ENCODE measurements at places on chromosomes 3 and 15.

DNA sequence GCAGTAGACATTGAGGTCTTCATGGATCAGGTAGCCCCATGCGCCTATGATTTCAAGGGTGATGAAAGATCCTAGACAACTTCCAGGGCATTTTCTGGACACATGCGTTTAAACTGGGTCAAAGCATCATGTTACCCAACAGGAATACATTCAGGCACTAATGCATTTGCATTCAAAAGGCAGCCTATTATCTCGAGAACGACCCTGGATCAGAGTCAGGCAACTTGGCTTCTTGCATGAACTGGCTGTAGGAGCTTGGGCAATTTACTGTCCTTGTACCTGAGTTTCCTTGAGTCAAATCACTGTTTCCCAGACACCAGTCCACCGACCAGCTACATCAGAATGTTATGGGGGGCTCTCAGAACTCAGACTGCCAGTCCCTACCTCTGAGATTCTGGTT, 51.5 kb upstream of the CHST2 start:
- no peak for DNase-seq

DNA sequence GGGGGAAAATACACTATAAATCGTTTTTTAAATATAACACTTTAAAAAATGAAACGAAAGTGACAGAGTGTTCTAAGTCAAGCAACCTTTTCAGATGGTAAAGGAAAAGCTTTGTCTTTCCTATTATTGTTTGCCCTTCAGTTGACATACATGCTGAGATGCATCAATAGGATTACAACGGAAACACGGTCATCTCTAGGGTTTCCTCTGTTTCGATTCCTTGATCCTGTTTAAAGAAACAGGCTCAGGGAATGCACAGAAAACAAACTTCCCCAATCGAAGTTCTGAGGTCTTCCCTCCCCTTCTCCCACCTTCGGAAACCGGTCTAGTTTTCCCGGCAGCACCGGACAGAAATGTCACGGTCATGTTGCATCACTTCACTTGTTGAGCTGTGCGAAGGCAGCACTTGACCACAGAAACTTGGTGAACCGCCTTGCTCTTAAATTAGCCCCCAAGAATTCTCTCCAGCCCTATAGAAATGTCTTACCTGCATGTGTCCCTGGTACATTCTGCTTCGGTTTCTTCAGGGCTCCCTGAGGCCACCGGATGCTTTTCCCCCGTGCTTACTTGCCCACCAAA, 556 bp downstream of the PEX5L start:
- no peak for DNase-seq

GRCh38 chr3:45320986-45321385, 67.4 kb upstream of the LARS2 start:
- DNase-seq: no peak

GRCh38 chr3:163438760-163439159, 1639.5 kb downstream of the SI start:
- DNase-seq: no peak

- DNase-seq: no peak
These were observed 270.2 kb downstream of the ROBO1 start for GRCh38 chr3:79497447-79498111.

GRCh38 chr3:153285194-153285641, 123.2 kb downstream of the RAP2B start:
- no peak for DNase-seq

- no peak for DNase-seq
These were observed 30.7 kb upstream of the MYLK start for GRCh38 chr3:123914829-123915228.

DNA sequence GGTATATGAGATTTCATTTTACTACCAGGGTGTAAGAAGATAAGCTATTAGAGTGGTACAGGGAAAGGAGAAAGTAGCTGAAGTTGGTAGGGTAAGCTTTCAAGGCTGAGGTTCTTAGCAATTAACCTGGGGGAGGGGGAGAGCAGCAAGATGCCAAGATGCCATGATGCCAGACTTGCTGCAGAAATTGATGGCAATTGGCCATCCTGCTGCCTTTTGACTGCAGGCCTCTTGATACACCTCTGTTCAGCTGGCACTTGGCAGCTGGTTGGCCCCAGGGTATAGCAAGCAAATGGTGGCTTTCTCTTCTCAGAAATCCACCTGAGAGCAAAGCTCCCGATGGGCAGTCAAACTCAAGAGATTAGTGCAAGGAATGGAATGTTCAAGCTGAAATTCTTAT, 21.4 kb upstream of the DPH6 start:
- no peak for DNase-seq

- peak; percentile 44 for DNase-seq
These were observed 44.6 kb downstream of the QTRT2 start for GRCh38 chr3:114101101-114101500.

GRCh38 chr3:53161450-53161819, 426 bp downstream of the PRKCD start:
- peak; percentile 61 for DNase-seq

GRCh38 chr3:33128706-33129105, 14.9 kb downstream of the CRTAP start:
- DNase-seq: no peak

DNA sequence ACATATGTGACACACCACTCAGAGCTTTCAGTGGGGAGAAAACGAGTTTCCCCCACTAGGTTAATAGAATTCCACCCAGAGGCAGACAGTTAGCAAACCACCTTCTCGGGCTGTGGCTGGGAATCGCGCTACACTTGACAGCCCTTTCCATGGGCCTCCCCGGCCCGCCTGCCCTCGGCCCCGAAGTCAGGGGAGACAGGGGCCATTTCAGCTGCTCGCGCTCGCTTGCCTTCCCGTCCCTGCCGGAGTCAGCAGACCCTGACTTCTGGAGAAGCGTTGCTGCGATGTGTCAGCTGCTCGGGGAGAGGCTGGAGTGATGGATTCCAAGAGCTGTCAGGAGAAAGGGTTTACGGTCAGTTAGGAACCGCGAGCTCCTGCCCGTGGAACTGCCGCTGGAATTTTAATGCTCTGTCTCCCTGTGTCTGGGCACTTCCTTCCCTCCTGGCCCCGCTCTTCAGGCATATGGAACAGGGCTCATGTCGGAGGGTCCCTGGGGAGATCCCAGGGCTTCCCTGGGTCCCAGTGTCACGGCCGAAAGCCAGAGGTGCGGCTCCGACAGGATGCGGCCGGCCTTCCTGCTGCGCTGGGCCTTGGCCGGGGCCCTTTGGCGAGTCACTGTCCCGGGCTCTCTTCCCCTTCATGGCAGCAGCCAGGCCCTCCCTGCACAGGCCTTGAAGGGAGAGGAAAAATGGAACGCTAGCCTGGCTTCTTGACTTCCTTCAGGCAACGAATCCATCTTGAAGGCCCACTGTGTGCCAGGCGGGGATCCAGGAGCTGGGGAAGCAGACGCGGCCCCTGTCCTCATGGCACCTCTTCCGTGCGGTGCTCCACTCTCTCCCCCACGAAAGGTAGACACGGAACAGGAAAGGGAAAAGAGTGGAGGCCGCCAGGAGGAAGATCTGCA, 38.4 kb upstream of the VPS8 start:
- DNase-seq: peak; percentile 71

DNA sequence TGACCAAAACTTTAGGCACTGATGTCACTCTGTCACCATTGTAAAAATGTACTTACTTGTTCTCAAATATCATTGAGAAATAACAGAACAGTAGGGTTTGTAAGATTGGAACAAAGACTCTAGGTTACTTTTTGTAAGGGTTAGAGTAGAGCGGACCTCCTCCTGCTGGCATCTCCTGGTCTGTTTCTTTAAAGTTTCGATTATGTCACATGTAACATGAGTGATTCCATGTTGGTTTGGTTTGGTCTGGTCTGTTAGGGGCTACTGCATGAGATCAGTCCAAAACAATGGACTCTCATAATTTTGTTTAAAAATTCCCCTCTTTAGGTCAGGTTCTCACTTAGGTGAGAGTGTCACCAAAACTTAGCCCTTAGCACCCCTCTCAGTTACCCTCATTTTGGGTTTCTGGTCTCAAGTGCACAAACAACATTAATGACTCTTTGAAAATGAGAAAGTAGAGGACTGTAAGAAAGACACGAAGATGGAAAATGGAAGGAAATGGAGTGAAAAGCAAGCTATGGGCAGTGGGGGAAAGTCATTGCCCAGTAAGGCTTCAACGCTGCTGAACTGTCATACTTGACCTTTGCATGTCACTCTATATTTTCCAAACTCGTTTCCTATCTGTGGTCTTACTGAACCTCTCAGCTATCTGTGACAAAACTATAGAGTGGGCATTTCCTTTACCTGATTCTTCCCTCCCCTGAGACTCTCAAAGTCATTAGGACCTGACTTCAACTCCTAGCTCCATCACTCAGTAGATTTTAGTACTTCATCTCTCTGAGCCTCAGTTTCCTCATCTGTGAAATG, 52.7 kb downstream of the LDHAL6B start:
- no peak for DNase-seq
